ENCODE measurements at places on chromosomes 12 and 14.

DNA sequence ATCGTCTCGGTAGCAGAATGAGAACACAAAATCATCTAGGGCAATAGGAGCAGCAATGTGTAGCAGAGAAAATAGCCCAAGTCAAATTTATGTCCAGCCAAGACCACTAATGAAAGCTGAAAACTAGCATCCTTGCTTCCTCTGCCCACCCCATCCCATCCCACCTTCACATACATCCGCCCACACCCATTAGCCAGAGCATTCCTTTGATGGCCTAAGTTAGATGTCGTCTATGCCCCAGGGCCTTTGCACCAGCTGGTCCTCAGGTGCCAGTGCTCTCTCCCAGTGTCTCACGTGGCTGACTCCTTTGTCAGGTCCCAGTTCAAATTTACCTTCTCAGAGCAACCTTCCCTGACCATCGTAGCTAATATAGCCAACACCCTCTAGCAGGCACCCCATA is 17.8 kb upstream of the PPP2R5C start:
- DNase-seq: no peak

- DNase-seq: no peak
These were observed 34.6 kb downstream of the ADGRD1 start for GRCh38 chr12:130988261-130988660.

- no peak for DNase-seq
These were observed 1.1 kb downstream of the IPO8 start for GRCh38 chr12:30694412-30695198.

GRCh38 chr14:94373708-94374107 is 14.7 kb downstream of the SERPINA1 start:
- no peak for DNase-seq

DNA sequence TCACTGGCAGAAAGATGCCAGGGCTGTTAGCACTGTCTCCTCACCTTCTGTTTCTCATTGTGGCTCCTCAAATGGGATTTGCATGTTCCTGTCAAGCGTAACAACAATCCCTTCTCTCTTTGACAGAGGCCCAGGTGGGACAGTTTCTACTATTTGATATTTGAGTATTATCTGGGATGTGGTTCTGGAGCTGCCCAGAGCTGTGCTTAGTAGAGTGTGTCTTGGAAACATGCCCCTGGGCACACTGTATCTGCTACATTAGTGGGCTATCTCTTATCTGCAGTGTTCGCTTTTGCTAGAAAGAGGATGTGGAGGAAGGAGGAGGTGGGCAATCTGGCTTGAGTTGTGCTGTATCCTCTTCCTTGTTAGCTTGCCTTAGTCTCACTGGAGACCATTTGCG is 3.8 kb upstream of the ACADS start:
- DNase-seq: no peak
